ENCODE measurements at places on chromosomes 6 and 20.

DNA sequence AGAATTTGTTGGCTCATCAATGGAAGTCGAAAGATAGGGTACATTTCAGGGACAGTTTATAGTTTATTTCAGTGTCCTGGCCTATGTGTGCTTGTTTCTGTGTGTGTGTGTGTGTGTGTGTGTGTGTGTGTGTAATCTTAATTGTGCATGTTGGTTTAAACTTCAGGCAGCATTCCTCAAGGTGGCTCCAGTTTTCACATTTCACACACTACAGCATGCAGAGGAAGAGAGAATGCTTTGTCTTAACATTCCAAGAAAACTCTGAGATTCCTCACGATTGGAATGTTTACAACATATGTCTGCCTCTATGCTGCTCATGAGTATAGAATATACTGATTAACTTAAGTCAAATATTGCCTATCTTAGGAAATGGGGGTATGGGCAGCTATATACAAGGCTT is 332.6 kb upstream of the EPHA7 start:
- DNase-seq: no peak

GRCh38 chr20:17655865-17656479 is 26.1 kb downstream of the RRBP1 start:
- no peak for DNase-seq

- DNase-seq: no peak
Observed at GRCh38 chr20:11918981-11919380, 1.3 kb downstream of the BTBD3 start.

DNA sequence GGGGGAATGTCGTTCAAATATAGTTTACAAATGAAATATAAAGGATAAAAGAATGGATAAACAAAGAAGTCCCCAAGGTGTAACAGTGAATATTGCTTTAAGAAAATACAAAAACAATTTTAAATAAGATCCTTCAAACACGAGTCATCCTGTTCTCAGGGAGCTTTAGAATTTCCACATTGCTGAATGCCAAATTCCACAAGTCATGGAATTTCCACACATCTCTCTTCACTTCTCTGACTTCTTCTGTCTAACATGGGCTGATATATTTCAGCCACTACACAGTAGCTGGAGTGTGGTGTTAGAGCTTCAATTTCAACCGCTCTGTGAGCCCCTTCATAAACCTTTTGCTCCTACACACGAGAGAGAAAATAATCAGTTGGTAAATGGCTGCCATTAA is 28.0 kb downstream of the IL22RA2 start:
- DNase-seq: no peak

DNA sequence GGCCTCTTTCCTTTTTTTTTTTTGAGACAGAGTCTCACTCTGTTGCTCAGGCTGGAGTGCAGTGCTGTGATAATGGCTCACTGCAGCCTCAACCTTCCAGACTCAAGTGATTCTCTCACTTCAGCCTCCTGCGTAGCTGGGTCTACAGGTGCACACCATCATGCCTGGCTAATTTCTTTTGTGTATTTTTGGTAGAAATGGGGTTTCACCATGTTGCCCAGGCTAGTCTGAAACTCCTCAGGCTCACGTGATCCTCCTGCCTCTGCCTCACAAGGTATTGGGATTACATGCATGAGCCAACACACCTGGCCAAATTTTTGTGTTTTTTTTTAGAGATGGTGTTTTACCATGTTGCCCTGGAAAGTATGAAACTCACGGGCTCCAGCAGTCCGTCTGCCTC is 29.3 kb downstream of the SRC start:
- DNase-seq: no peak

- DNase-seq: no peak
Observed at GRCh38 chr20:5356941-5357340, 40.2 kb upstream of the PROKR2 start.

DNA sequence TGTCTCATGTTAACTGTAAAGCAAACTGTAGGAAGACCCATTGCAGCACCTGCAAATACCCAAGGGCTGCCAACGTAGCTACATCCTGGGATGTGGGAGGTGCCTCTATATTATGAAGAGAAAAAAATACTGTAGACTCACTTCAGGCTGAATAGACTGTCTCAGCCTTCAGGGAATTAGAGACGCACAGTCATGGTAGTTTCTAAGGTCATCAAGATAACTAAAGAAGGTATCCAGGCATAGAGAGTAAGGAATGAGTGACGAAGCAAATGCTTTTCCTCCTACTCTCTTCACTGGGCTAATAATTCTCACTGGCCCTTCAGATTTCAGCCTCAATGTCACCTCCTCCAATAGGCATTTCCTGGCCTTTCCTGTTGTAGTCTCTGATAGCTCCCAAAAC is 121.6 kb upstream of the ECI2 start:
- DNase-seq: no peak

- DNase-seq: no peak
Observed at GRCh38 chr6:34247481-34248197, 1.2 kb downstream of the SMIM29 start.

- DNase-seq: no peak
Observed at GRCh38 chr20:20603339-20603990, 109.0 kb downstream of the RALGAPA2 start.

DNA sequence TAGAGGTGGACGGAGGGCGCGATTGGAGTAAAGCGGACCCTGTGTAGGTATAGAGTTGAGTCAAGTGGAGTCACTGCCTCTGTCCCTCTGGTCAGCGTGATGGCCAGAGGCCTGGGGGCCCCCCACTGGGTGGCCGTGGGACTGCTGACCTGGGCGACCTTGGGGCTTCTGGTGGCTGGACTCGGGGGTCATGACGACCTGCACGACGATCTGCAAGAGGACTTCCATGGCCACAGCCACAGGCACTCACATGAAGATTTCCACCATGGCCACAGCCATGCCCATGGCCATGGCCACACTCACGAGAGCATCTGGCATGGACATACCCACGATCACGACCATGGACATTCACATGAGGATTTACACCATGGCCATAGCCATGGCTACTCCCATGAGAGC is 479 bp downstream of the SLC39A7 start:
- no peak for DNase-seq

- DNase-seq: no peak
Observed at GRCh38 chr6:157023958-157024357, 246.8 kb downstream of the ARID1B start.

DNA sequence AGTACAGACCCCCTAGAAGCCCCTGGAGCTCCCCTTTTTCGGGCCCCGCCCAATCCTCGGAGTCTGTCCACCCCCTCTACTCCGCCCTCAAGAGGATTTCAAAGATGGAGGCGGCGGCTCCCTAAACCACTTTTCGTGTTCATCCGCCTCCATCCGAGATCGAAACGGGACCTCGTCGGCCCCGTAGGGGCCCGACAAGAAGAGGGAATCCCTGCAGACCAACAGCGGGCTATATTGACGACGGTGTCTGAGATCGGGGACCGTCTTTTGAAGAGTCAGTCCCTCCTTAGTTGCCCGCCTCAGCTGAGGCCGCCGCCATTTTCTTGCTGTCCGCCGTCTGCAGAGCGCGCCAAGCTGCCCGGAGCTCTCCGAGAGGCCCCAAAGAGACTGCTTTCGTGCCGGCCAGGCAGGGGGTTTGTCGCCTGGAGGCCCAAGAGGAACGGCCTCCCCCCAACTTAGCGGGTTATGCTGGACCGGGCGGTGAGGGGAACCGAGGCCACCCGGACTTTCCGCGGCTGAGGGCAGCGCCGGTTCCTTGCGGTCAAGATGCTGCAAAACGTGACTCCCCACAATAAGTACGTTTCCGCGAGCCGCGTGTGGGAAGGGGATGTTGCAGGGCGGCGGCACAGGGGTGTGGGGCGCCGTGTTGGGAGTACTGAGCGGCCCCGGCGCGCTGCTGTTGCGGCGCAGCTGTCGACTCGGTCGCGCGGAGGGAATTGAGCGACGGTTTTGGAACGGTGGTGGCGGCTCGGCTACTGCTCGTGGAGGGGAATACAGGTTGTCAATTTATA is 4.2 kb downstream of the BRD2 start:
- DNase-seq: no peak

GRCh38 chr20:24768201-24768636 is 180.8 kb upstream of the CST7 start:
- DNase-seq: peak; percentile 29

DNA sequence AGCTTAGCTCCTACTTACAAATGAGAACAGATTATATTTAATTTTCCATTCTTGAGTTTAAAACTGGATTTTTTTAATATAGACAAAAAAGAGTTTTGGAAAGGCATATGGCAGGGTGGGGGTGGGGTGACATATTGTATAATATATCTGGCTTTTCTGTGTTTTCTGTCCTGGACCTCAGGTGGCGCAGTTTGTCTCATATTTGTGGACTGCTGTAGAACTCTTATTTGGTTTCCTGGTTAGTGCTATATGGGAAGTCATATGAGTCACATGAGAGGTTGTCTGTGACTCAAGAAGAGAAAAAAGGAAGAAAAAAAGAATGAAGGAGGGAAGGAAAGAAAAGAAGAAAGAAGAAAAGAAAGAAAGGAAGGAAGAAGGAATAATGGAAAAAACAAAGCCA is 131.8 kb downstream of the CLVS2 start:
- no peak for DNase-seq

GRCh38 chr6:145428706-145429105 is 306.6 kb downstream of the EPM2A start:
- no peak for DNase-seq

DNA sequence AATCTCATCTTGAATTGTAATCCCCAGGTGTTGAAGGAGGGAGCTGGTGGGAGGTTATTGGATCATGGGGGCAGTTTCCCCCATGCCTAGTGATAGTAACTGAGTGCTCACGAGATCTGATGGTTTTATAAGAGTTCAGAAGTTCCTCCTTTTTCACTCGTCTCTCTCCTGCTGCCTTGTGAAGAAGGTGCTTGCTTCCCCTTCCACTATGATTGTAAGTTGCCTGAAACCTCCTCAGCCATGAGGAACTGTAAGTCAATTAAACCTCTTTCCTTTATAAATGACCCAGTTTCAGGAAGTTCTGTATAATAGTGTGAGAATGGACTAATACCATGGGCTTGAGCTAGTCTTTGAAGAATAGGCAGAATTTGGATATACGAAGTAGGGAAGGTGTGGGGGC is 113.9 kb downstream of the RIN2 start:
- DNase-seq: no peak

GRCh38 chr20:41133709-41134361 is 3.5 kb upstream of the PLCG1 start:
- no peak for DNase-seq

DNA sequence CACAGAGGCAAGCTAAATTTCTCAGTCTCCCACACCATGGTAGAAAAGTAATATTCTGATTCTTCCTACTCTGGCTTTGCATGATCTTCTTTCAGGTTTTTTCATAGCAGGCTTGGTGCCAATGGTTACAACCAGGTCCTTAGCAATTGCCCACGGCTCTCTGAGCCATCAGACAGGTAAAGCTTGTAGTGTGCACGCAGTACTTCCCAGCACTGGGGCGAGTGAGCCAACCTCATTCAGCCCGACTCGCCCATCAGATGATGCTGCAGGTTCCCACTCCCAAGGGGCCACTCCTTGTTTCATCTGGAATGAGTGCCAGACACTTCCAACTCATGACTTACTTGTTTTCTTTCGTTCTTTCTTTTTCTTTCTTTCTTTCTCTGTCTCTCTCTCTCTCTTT is 78.3 kb downstream of the PERP start:
- no peak for DNase-seq

DNA sequence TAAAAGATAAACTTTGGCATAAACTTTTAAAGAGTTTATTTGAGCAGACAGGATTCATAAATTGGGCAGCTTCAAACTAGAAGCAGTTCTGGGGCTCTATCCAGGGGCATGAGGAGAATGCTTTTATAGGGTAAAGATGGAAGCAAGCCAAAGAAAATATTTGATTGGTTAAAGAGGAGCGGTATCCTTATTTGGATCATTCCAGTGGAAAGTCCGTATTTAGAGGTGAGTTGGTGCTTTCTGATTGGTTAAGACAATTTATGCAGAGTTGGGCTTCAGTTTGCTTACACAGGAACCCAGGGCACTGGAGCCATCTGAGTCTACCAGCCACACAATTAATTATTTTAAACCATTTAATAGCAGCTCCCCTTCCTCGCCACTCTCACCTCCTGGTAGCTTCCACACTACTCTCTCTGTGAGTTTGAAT is 37.9 kb upstream of the RNF217 start:
- peak; percentile 4 for DNase-seq

GRCh38 chr6:142542704-142543233 is 241.0 kb downstream of the ADGRG6 start:
- no peak for DNase-seq

DNA sequence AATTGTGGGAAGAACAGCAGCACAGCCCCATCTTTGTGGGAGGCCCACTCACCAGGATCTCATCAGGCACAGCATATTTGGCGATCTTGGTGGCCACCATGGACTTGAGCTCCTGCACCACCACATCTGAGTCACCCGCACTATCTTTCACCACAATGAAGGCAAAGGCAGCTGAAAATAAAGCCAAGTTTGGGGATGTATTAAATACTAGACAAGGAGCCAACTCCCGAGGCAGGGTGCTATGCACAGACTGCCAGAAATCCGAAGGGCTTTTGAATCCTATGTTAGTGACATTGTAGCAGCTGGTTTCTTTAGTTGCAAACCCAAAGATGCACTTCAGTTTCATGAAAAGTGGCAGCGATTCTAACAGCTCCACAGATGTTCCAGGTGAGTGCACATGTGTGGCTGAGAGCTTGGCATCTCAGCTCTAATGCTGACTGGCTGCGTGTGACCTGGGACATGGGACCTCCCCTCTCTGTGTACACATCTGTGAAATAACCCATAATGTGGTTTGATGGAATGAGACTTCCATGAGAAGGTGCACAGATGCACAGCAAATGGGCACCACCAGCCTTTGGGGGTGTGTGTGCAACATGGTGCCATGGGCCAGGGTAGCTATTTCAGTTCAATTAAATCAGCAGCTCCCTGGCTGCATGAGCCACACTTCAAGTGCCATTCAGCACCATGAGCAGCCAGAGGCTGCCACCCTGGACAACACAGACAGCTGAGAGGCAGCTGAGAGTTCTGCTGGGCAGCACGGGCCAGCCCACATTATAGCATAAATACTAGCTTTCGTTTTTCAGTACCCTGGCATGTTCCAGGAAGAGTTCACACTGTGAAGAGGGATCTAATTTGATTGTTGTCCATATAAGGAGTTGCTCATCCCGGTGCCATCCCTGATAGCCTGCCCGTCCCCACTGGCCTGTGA is 16.9 kb upstream of the APMAP start:
- DNase-seq: peak; percentile 48

- no peak for DNase-seq
Observed at GRCh38 chr6:42279144-42279781, 61.6 kb upstream of the MRPS10 start.

DNA sequence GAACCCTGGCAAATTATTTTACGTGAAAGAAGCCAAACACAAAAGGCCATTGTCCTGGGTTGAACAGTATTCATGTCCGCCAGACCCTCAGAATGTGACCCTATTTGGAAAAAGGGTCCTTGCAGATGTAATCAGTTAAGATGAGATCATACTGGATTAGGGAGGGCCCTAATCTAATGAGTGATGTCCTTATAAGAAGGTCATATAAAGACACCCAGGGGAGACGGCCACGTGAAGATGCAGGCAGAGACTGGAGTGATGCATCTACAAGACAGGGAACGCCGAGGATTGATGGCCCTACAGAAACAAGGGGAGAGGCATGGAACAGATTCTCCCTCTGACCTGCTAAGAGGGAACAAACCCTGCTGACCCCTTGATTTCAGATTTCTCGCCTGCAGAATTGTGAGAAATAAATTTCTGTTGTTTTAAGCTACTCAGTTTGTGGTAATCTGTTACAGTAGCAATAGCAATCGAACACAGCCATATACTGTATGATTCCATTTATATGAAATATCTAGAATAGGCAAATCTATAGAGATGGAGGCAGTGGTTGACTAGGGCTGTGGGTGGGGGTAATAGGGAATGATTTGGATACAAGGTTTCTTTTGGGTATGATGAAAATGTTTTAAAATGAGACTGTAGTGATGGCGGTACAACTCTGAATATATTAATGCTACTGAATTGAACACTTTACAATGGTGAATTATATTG is 132.9 kb upstream of the NUP153 start:
- no peak for DNase-seq
